ENCODE measurements at places on chromosomes 2 and 18.

- DNase-seq, result no peak
Measured at GRCh38 chr2:3603536-3604206, 8.8 kb downstream of the COLEC11 start.

DNA sequence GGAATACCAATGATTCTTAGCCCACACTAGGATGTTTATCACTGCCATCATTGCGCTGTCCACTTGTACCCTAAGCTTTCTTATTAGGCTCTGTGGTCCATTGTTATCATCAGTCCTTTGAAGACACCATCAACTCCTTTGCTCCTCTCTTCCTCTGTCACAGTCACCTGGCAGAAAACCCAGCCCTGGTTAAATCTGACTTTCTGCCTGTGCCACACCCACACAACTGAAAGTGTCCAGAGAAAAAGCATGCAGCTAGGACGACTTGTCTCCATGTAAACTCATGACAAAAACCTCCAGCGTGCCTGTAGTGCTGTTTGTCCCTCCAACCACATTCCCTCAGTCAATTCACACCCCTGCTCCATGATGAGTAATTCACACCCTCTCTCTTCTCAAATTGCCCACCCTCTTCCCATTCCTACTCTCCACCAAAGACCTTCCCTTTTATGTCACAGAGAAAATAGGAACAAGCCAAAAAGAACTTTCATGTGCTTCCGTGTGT, 297.4 kb upstream of the MGAT5 start:
- DNase-seq, result no peak

DNA sequence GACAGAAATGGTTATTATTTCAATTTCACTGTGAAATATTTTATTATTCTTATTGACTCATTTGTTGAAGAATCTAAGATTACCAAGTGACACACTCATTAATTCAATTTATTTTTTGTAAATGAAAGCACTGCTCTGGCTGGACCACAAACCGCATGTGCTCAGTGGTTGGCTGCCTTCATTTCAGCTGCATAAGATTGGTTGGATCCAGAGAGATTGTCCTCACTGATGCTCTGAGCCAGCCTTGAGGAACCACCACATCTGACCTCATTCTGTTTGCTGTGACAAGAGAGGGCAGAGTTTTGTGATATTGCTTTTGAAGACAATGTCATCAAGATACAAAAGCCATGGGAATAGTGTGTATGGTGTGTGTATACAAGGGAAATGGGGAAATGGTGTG, 192.1 kb downstream of the CYRIA start:
- no peak for DNase-seq

- no peak for DNase-seq
Measured at GRCh38 chr2:238439917-238440316, 13.2 kb downstream of the ASB1 start.

GRCh38 chr2:219178377-219179175, 501 bp downstream of the RETREG2 start:
- DNase-seq, result no peak

DNA sequence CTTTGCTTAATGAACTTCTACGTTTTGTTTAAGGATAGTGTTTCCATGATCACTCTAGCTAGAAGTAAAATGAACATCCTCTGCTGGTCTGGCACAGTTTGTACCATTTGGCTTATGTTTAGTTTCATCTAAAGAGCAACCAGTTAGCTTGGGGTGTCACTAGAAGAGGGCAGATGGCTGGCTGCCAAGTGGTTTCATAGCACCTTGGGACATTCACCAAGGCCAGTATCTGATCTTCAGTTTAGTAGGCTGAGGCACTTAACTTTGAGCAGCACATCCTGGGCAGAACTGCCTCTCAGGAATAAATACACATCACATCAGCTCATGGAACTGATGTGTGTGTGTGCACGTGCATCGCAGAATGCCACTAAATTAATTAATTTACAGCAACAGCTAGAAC, 68.4 kb downstream of the NXPH2 start:
- no peak for DNase-seq

Data from smooth muscle cell of the brain vasculature (primary cell).